ENCODE measurements at places on chromosomes 16 and 17. TPM values are rescaled to one million over a fixed set of nuclear protein-coding genes. Genes with fewer than 3 reads are reported as not detected.

SLC25A10 gene
- total RNA-seq, result 27.8 TPM

PYDC1 gene
- total RNA-seq, result not detected

LDHD gene
- 0.48 TPM for total RNA-seq

TBC1D3E gene
- not detected for total RNA-seq

MMP28 gene
- total RNA-seq, result 4.5 TPM

TAT gene
- not detected for total RNA-seq
